Esophagus squamous epithelium (tissue), 5 donors: ENCODE measurements at places on chromosomes 5 and 9.

DNA sequence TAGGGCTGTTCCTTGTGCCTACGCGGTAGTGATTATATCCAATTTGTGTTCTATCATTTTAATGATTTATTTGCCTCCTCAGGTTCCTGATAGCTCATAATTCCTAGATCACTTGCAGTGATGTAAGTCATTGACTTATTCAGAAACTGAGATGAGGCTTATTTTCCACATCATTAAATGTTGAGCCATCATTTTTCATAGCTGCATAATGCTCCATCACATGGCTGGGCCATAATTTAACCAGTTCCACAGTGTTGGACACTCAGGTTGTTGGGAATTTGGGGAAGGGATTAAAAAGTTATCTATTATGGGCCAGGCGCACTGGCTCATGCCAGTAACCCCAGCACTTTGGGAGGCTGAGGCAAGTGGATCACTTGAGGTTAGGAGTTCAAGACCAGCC is 35.8 kb upstream of the HMCN2 start:
- no peak for DNase-seq

GRCh38 chr9:130292106-130292505 is 26.5 kb downstream of the HMCN2 start:
- no peak for DNase-seq

DNA sequence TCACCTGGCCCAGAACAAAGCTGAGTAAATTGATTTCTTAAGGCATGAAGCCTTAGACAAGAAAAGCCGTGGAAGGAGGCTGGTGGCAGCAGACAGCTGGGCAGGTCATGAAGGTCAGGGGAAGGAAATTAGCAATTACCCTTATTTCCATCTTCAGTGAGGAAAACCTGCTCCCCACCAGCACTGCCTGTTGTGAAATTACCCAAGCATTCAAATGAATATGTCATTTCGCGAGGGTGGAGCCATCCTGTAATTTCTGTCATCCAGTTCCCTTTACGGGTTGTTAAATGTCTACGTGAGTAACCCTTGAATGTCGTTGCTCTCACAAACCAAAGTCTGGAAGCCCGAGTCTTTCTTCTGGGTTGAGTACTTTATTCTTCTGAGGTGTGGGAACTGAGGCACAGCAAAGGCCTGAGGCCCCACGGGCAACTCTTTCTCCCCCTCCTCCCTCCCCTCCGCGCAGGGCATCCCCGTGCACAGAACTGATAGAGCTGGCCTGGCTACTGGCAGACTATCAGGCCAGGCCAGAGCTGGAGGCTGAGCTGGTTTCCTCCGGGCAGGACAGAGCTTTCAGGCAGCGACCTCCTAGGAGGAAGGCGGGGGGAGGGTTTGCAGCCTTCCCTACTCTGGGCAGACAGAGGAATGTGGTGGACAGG is 22.0 kb upstream of the AK3 start:
- no peak for DNase-seq

DNA sequence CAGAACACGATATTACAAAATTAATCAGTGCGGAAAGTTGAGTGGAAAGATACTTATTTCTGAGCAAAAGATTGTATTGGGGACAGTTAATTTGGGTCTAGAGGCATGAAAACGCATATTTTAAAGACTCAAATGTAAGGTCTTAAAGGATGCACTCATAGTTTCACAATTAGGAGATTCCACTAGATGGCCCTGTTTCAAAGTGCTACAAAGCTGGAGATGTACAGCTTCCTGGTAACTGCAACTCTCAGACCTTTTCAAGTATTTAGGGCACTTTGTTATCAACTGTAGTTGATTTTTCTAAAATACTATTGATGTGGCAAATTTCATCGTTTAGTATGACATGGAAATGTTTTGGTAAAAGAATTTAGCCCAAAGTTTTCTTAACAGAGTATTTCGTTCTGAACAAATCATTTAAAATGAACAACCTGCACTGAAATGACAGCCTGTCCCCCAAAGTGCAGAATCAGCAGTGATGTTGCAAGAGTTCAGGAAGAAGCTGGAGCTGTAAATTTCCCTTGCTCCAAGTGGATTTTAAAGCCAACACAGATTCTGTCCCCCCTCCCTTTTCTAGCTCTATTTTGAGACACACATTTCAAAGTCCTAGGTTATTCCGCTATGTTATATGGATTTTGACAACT is 16.2 kb upstream of the NDUFB6 start:
- DNase-seq = no peak

- no peak for DNase-seq
Observed at GRCh38 chr9:98944057-98944733, 488 bp downstream of the COL15A1 start.

- no peak for DNase-seq
Observed at GRCh38 chr5:40406741-40407211, 272.9 kb upstream of the PTGER4 start.

- no peak for DNase-seq
Observed at GRCh38 chr5:87844449-87844848, 424.2 kb downstream of the TMEM161B start.

DNA sequence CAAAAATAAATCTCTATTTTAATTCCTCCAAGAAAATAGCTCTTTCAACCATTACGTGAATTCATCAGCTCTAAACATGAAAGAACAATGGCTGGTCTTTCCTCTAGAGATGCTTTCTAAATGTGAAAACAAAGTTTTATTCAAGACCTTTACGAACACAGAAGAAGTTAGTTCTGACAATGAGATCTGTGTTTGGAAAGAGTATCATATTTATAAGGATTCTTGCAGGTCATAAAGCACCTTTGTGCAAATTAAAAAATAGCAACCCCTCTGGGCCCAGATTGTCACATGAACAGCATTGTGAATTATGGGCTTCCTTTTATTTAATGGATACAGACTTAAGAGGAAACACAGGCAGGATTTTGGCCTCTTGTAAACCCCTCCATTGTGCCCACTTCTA is 17.7 kb upstream of the FTMT start:
- no peak for DNase-seq

GRCh38 chr5:94870511-94871183 is 252.2 kb downstream of the SLF1 start:
- DNase-seq = no peak

DNA sequence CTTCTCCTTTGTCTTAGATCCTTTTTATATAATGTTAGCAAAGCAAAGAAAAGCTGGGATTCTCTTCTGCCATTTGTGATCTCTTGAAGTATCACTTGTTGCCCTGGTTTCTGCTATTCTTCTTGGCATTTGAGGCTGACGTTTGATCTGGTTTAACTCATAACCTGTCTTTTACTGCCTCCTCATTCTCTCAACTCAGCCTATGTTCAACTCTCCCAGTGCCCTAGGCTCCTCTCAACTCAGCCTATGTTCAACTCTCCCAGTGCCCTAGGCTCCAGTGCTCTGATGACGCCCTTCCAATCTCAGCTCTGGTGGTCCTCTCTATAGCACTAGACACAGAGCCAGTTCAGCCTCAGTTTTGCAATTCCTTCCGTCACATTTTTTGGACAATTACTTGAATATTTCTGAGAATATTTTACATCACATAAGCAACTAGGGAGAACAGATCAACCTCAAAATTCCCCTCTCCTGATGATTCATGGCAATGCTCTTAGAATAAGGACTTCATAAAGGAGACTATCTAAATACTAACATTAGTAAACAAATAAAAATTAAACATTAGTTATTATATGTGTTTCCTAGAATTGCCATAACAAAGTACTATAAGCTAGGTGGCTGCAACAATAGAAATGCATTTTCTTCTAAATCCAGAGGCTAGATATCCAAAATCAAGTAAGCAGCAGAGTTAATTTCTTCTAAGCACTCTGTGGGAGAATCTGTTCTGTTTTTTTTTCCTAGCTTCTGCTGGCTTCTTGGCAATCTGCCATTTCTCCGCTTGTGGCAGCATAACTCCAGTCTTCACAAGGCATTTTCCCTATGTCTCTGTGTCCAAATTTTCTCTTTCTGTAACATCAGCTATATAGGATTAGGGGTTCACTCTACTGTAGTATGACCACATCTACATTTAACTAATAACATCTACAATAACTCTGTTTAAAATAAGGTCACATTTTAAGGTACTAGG is 662.1 kb upstream of the FTMT start:
- no peak for DNase-seq

- DNase-seq = no peak
Observed at GRCh38 chr9:116859763-116860162, 172.7 kb downstream of the TRIM32 start.
